ENCODE measurements at places on chromosomes 4 and X.

DNA sequence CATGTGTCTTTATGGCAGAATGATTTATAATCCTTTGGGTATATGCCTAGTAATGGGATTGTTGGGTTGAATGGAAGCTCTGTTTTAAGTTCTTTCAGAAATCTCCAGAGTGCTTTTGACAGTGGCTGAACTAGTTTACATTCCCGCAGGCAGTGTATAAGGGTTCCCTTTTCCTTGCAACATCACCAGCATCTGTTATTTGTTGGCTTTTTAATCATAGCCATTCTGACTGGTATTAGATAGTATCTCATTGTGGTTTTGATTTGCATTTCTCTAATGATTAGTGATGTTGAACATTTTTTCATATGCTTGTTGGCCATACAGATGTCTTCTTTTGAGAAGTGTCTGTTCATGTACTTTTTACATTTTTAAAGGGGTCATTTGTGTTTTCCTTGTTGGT lies 129.8 kb downstream of the TBCK start:
- DNase-seq = no peak

- DNase-seq = no peak
Measured at GRCh38 chrX:70527610-70528345, 83.1 kb downstream of the DLG3 start.

DNA sequence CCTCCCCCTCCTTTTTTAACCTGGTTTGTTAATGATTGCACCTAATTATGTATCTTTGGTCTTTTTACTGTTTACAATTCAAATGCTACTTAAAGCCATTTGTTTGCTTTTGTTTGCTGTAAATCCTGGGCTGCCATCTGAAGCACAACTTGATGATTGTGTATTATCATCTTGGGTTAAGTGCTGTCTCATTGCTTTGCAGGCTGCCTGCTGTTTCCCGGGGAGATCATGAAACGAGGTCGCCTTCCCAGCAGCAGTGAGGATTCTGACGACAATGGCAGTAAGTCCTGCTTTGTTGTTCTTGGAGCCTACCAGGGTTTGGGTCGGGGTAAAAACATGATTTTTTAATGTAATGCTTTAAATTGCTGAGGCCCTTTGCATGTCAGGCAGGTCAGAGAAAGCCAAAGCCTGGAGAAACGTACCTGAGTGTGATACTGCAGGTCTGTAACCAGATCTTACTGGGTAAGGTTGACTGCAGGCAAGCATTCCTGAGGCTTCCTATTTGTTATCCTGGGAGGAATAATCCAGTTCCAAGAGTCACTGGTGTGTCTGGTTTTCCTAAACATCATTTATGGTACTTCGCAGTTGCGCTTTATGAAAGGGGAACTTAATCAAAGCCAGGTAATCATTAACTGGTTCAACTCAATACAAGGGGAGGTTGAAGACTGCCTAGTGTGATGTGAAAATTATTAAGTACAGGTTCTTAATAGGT lies 22.2 kb downstream of the JADE1 start:
- DNase-seq = no peak

- DNase-seq = no peak
Measured at GRCh38 chr4:128481752-128482480, 194.3 kb upstream of the PGRMC2 start.

GRCh38 chr4:134001057-134001456 lies 200.5 kb downstream of the PABPC4L start:
- DNase-seq = no peak

DNA sequence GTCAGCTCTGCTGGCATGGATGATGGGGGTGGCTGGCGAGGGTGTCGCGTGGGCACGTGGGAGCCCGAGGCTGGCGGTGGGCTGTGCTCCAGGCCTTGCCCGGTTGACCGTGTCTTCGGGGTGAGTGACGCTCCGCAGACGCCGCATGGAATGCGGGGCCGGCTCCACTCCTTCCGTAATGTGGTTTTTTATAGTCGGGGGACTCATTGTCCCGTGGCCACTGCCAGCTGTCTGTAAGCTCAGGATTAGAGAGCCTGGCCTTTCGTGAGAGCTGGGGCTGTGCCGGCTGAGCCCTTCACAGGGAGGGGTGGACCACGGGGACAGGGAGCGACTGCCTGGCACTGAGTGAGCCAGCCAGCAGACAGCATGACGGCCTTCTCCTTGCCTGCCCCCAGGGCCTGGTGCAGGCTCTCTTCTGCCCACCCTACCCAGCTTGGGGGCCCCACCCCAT lies 20.4 kb downstream of the DOK7 start:
- no peak for DNase-seq

- DNase-seq = no peak
Measured at GRCh38 chr4:185642907-185643306, 107.6 kb upstream of the PDLIM3 start.

GRCh38 chr4:62235911-62236310 lies 1035.8 kb downstream of the ADGRL3 start:
- no peak for DNase-seq

DNA sequence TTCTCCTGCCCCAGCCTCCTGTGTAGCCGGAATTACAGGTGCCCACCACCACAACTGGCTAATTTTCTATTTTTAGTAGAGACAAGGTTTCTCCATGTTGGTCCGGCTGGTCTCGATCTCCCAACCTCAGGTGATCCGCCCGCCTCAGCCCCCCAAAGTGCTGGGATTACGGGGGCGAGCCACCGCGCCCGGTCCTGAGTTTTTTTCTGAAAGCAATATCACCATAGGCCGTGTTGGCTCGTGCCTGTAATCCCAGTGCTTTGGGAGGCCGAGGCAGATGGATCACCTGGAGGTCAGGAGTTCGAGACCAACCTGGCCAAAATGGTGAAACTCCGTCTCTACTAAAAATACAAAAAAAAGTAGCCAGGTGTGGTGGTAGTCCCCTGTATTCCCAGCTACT lies 136.3 kb upstream of the TECRL start:
- no peak for DNase-seq

GRCh38 chrX:37783305-37783704 lies 3.4 kb downstream of the CYBB start:
- DNase-seq = no peak

- DNase-seq = no peak
Measured at GRCh38 chrX:16756724-16757123, 29.5 kb upstream of the TXLNG start.
